ENCODE measurements at places on chromosomes 7 and 10. TPM values are rescaled to one million over a fixed set of nuclear protein-coding genes. Genes with fewer than 3 reads are reported as not detected.

BMPER gene
- not detected for total RNA-seq

ENKUR gene
- not detected for total RNA-seq

DNA sequence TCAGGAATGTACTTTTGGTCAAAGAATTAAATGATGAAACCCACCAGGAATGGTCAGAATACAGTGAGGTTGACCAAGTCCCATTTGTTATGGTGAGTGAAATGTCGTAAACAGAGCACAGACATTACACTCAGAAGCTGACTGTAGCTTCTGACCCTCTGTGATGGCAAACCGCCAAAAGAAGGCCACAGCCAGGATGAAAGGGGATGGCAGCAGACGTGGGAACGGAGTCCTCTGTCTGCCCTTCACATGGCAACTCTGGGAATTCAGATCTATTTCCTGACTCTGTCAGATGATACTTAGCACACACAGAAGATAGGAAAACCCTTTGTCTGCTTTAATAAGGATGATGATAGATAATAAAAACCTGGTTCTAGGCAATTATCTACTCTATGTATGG lies 757.1 kb downstream of the SORCS3 start:
- no peaks in the 10 kb centered on the region for H3K4me1 ChIP-seq
- no peaks in the 10 kb centered on the region for H3K27me3 ChIP-seq
- H3K27ac ChIP-seq, result no peak overlapping the region
- no peak overlapping the region for H3K4me3 ChIP-seq
- H3K36me3 ChIP-seq, result no peaks in the 10 kb centered on the region

GRCh38 chr7:149467321-149467859 lies 6.5 kb upstream of the ZNF777 start:
- H3K27me3 ChIP-seq, result no peaks in the 10 kb centered on the region
- no peaks in the 10 kb centered on the region for H3K36me3 ChIP-seq
- no peaks in the 10 kb centered on the region for H3K4me1 ChIP-seq
- H3K4me3 ChIP-seq, result no peak overlapping the region

DNA sequence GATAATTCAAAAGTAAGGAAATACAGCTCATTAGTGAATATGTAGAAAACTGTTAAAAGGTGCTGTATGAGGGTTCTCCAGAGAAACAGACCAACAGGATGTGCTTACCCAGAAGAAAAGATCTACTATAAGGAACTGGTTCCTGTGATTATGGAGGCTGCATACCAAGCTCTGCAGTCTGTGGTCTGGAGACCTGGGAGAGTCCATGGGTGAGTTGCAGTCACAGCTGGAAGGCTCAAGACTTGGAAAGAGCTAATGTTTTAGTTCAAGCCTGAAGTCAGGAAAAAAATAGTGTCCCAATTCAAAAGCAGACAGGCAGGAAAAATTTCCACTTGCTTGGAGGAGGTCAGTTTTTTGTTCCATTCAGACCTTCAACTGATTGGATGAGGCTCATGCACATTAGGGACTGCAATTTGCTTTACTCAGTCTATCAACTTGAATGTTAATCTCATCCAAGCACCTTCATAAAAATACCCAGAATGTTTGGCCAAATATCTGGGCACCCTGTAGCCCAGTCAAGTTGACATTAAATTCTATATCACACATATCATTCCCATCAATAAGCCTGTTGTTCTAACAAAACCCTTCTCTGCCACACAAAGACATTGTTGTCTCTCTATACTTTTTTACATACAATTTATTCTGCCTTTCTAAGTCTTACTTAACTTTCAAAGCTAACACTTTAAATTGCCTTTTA lies 197.9 kb upstream of the KLF6 start:
- H3K4me1 ChIP-seq, result peaks cover 4% of the 10 kb centered on the region
- H3K27me3 ChIP-seq, result no peaks in the 10 kb centered on the region
- no peaks in the 10 kb centered on the region for H3K36me3 ChIP-seq
- H3K27ac ChIP-seq, result no peak overlapping the region

HOXA4 gene
- not detected for total RNA-seq

PIP gene
- not detected for total RNA-seq

DNA sequence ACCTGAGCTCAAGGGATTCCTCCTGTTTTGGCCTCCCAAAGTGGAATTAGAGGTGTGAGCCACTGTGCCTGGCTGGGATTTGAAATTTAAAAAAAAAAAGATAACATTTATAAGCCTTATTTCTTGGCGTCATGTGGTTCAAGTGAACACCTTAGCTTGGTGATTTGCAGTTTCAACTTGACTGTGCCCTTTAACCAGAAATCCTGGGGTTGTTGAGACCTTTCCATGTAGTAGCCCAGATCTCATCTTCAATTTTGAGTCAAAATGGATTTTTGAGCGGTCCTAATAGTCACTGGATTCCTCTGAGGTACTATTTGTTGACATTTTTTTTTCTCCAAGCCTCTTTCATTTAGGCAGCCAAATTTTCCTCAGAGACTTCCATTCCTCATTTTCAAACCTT lies 29.5 kb upstream of the FBXW4 start:
- no peak overlapping the region for H3K4me3 ChIP-seq
- no peaks in the 10 kb centered on the region for H3K27me3 ChIP-seq
- no peak for DNase-seq
- H3K36me3 ChIP-seq, result no peaks in the 10 kb centered on the region

PPP1R3A gene
- not detected for total RNA-seq

DNA sequence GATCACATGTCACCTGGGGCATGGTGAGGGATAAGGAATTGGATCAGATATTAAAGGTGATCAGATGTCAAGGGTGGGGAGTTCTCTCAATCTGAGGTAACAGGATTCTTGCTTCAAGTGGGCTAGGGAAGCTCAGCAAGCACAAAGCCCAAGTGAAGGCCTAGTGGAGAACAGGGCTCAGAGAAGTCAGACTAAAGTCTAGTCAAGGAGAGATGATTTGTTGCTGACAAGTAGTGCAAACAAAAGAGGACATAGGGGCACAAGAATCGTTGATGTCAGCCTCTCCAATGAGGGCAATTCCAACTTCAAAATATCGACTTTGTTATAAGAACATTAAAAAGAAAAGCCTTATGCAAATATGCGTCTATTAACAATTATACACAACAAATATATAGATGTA lies 852.8 kb upstream of the CELF2 start:
- no peaks in the 10 kb centered on the region for H3K36me3 ChIP-seq
- no peak for DNase-seq
- no peaks in the 10 kb centered on the region for H3K27me3 ChIP-seq
- H3K4me1 ChIP-seq, result no peaks in the 10 kb centered on the region
- H3K27ac ChIP-seq, result no peak overlapping the region

GRCh38 chr10:62779487-62780248 lies 24.9 kb upstream of the ADO start:
- H3K27ac ChIP-seq, result peak overlapping the region; percentile 75
- no peak overlapping the region for H3K4me3 ChIP-seq
- no peaks in the 10 kb centered on the region for H3K27me3 ChIP-seq
- H3K36me3 ChIP-seq, result no peaks in the 10 kb centered on the region
- DNase-seq, result peak; percentile 84

DNA sequence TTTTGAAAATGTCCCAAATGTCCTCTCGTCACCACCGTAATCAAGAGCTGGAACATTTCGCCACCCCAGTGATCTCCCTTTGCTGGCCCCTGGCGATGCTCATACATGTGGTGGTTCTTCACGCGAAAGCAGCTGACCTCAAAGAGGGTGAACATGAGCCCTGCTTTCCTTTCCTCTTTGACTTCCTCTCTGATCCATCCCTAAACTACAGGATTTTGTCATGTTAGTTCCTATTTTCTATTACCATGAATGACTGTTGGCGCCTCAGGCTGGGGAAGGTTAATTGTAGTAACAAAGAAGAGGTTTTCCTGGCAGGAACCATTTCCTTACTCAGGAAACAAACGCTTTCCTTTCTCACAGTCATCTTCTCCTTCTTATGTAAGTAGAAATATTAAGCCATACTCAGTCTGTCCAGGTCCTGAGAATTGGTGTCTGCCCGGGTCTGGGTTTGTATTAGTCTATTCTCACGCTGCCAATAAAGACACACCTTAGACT lies 114.5 kb downstream of the INSYN2A start:
- no peak overlapping the region for H3K27ac ChIP-seq
- H3K36me3 ChIP-seq, result no peaks in the 10 kb centered on the region

DNA sequence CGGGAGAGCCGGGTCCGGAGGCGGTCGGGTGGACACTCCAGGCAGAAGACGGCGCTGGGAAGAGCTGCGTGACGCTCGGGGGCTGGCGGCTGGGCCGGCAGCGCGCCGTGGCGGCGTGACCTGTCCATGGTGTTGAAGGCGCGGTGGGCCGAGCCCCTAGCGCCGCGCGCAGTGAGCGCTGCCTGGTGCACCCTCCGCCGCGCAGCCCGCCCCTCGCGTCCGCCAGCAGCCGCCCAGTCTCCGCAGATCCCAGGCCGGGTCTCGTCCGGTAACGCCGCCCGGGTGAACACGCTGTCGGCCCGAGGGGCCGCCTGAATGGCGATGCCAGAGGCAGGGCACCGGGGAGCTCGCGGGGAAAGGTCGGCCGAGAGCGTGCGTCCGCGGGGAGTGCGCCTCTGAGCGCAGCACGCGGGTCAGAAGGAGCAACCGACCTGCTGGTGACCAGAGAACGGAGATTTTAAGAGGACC lies 657 bp upstream of the TMEM178B start:
- H3K27me3 ChIP-seq, result peaks cover 3% of the 10 kb centered on the region
- DNase-seq, result no peak
- no peak overlapping the region for H3K4me3 ChIP-seq
- no peaks in the 10 kb centered on the region for H3K36me3 ChIP-seq
- H3K4me1 ChIP-seq, result no peaks in the 10 kb centered on the region

TMEM236 gene
- not detected for total RNA-seq

PARD3 gene
- 16.6 TPM for total RNA-seq

DNA sequence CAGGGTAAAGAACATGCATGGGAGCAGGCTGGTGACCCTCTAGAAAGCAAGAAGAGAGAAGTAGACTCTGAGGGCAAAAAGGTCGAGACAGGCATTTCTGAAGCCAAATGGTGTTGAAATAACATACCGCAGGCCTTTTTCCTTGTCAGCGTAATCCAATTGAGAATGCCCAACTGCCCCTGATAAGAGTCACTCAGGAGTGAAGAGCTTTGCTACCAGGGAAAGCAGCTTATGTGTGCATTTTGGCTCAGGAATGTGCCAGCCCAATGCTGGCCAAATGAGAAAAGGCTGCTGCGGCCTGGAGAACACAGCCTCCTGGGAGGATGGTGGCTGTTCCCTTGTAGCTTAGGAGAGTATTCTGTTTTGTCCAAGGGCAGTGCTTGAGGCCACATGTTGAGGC lies 61.4 kb upstream of the NFKB2 start:
- H3K27me3 ChIP-seq, result no peaks in the 10 kb centered on the region
- no peak overlapping the region for H3K27ac ChIP-seq
- H3K4me1 ChIP-seq, result no peaks in the 10 kb centered on the region
- no peak for DNase-seq
- H3K36me3 ChIP-seq, result peaks cover 15% of the 10 kb centered on the region

DNA sequence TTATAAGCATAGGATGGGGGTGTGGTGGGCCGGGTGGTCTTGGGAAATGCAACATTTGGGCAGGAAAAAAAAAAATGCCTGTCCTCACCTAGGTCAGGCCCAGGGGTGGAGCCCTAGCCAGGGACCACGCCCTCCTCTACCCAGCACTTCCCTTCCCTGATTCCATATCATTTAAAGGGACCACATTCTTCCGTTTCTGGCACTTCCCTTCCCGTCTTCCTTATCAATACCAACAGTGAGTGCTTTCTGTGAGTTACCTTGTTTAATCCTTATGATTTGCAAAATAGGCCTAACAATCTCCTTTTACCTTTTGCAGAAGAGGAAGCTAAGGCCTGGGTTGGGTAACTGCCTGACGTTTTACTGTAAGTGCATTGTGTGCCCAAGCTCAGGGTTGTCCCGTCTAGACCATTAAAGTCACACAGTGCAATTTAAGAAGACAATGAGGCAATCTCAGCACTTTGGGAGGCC lies 16.7 kb upstream of the C10orf95 start:
- H3K27ac ChIP-seq, result no peak overlapping the region
- H3K4me1 ChIP-seq, result no peaks in the 10 kb centered on the region
- H3K4me3 ChIP-seq, result no peak overlapping the region

LGI1 gene
- not detected for total RNA-seq

DNA sequence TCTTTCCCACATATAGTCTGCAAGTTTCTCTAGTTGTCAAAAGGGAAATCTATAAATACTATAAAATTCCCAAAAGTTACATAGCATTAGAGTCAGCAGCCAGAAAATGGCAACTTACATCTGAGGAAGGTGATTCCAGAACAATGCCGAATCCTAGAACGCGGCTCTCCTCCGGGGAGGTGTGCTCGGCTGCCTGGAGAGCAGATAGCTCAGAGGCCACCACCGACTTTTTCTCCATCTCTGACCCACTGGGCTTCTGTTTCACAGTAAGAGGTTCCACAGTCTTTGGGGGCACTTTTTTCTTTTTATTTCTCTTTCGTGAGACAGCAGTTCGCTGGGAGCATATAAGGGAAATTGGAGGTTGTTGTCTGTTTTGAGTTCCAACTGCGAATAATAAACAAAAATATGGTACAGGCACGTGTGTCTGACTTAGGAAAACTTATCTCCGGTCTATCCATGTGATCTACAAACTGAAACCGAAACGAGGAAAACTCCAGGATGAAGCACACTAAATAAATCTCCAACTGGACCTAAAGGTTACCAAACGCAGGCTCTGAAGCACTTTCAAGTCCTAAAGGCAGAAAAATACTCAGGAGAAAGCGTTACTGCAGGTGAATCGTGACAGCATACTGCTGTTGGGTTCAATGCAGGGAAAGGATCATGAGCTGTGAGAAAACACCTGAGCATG lies 36.2 kb downstream of the BEND7 start:
- H3K4me1 ChIP-seq, result no peaks in the 10 kb centered on the region
- H3K36me3 ChIP-seq, result no peaks in the 10 kb centered on the region
- H3K4me3 ChIP-seq, result no peak overlapping the region
- DNase-seq, result no peak
